Thymus (tissue), 14 donors: ENCODE measurements at places on chromosomes 11 and 22. TPM values are rescaled to one million over a fixed set of nuclear protein-coding genes. Genes with fewer than 3 reads are reported as not detected.

PGA4 gene
- 0.66 TPM for total RNA-seq

PATE4 gene
- total RNA-seq = not detected

UBQLNL gene
- 0.09 TPM for total RNA-seq

CLMP gene
- total RNA-seq = 0.80 TPM

RFPL2 gene
- 0.19 TPM for total RNA-seq

ARHGAP20 gene
- 0.57 TPM for total RNA-seq

CRELD2 gene
- total RNA-seq = 25.8 TPM

RCOR2 gene
- total RNA-seq = 2.4 TPM

ELMOD1 gene
- total RNA-seq = 0.05 TPM

FOLR1 gene
- total RNA-seq = 0.47 TPM

PTGDR2 gene
- 10.2 TPM for total RNA-seq

WNT11 gene
- 1.5 TPM for total RNA-seq

NAALAD2 gene
- 0.47 TPM for total RNA-seq

MCAM gene
- total RNA-seq = 20.1 TPM

SCGB1D4 gene
- total RNA-seq = 0.14 TPM

APOBEC3B gene
- total RNA-seq = 6.8 TPM

CYTH4 gene
- 24.7 TPM for total RNA-seq

ACTN3 gene
- total RNA-seq = 0.05 TPM

OR9G1 gene
- total RNA-seq = not detected

VSIG2 gene
- 0.14 TPM for total RNA-seq

DRAP1 gene
- total RNA-seq = 200 TPM

TYR gene
- not detected for total RNA-seq

CASP5 gene
- total RNA-seq = 0.33 TPM

RHOD gene
- 2.8 TPM for total RNA-seq

PATE2 gene
- 0.09 TPM for total RNA-seq

KCNK4 gene
- not detected for total RNA-seq

CRYAB gene
- 4.2 TPM for total RNA-seq

PARVB gene
- 14.5 TPM for total RNA-seq

LAMTOR1 gene
- 74.5 TPM for total RNA-seq

ADORA2A gene
- 77.4 TPM for total RNA-seq

XKR3 gene
- total RNA-seq = 0.05 TPM

RIC3 gene
- total RNA-seq = 3.3 TPM

POU2AF3 gene
- total RNA-seq = 2.7 TPM

CRYBA4 gene
- total RNA-seq = 0.47 TPM

LGR4 gene
- total RNA-seq = 8.2 TPM

FERMT3 gene
- total RNA-seq = 74.5 TPM

SCN3B gene
- total RNA-seq = 0.14 TPM

TRIM49 gene
- 0.09 TPM for total RNA-seq

INPP5J gene
- 0.47 TPM for total RNA-seq
